ENCODE measurements at places on chromosomes 1 and 21. TPM values are rescaled to one million over a fixed set of nuclear protein-coding genes. Genes with fewer than 3 reads are reported as not detected.

Gene LCE1A
- total RNA-seq = not detected

Gene BCAS2
- 43.1 TPM for total RNA-seq

Gene VANGL2
- total RNA-seq = not detected

Gene PTCH2
- 0.13 TPM for total RNA-seq

Gene KRTAP11-1
- not detected for total RNA-seq

Gene CACNA1S
- total RNA-seq = not detected

Gene GIPC2
- total RNA-seq = 0.13 TPM

Gene HOOK1
- total RNA-seq = under 0.01 TPM

Gene VSIG8
- not detected for total RNA-seq

Gene GPR157
- total RNA-seq = 3.7 TPM

Gene SLAMF9
- 0.86 TPM for total RNA-seq

Gene RHBG
- total RNA-seq = not detected

Gene IFFO2
- total RNA-seq = 9.1 TPM

Gene HSD3B2
- total RNA-seq = not detected

Gene USH2A
- under 0.01 TPM for total RNA-seq

Gene CFHR5
- not detected for total RNA-seq

Gene KRTAP12-2
- not detected for total RNA-seq

Gene CYYR1
- total RNA-seq = under 0.01 TPM

Gene ARHGAP30
- not detected for total RNA-seq

All from articular chondrocyte of knee joint (primary cell).